ENCODE measurements at places on chromosomes 1 and 21.

GRCh38 chr1:27010226-27010994, 2.2 kb downstream of the TENT5B start:
- no peak for DNase-seq

- DNase-seq, result no peak
Measured at GRCh38 chr1:167689567-167689920, 32.2 kb upstream of the MPZL1 start.

DNA sequence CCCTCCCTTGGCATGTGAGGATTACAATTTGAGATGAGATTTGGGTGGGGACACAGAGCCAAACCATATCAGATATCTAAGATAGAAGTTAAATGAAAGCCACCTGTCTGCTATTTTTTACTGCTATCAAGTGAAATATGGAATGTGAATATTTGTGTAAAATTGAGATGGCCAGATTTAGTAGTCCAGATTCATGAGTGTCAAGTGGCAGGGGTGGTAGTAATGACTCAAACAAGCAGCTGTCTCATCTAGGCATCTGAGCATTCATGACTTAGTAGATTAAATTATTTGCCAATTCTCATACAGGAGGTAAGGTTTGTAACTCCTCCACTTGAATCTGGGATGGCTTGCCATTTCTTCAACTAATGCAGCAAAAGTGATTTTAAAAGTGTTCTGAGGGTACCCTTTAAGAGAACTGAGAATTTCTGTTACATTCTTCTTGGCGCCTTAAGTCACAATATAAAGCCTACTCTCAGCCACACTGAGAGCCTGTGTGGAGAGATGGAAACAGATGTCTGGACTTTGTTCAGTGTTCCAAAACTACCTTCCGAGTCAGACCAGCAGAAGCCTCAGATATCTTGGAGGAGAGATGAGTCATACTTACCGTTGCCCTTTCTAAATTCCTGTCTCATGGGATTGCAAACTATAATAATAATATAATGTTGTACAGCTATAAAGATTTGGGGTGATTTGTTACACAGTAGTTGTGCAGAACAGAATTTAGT, 1065.6 kb upstream of the TMPRSS15 start:
- DNase-seq, result no peak

DNA sequence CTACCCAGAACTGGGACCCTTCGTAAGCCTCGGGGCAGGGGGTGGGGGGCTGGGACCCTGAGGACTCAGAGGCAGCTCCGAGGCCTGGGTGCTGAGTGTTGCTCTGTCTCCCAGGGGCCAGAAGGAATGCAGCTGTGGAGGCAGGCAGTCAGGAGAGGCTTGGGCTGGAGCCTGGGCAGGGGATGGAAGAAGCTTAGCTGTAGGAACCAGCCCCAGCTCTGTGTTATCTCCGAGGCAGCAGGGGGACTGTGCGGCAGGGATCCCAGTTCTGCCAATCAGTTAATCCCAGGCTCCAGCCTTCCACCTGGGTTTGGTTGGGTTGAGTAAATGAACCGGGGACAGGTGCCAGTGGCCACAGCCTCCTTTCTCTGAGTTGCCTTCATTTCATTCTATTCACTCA, 8.2 kb upstream of the GRIK3 start:
- DNase-seq, result no peak

- peak; percentile 43 for DNase-seq
Measured at GRCh38 chr1:81682490-81682889, 118.2 kb upstream of the ADGRL2 start.

DNA sequence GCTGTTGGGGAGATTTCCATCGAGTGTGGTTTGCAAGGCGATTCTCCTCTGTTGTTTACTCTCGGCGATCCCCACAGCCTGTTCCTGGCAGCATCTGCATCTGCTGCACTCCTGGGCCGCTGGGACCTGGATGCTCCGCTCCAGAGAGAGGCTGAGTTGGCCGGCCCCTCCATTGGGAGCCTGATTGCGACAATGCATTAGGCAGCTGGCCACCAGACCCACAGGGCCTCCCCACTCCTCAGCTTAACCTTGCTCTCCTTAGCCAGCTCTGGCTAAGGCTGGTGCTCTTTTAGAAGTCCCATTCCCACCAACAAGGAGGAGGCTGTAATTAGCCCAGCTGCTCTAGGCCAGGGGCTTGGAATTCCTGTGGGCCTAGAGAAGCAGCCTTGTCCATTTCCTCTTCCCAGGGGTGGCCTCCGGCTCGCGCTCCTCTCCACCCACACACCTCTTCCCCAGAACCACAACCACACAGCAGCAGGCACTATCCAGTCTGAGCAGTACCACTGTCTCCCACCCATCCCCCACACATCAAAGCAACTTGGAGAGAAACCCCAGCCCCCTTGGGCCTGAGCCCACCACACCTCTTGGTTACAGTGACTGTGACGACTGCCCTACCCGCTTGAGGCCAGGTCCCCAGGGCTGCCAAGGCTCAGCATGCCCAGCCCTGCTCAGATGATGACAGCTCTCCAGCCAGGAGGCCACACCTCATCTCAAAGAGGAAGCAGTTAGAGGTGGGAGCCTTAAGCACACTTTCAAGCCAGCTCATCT, 193.8 kb upstream of the EDN2 start:
- DNase-seq, result peak; percentile 61

DNA sequence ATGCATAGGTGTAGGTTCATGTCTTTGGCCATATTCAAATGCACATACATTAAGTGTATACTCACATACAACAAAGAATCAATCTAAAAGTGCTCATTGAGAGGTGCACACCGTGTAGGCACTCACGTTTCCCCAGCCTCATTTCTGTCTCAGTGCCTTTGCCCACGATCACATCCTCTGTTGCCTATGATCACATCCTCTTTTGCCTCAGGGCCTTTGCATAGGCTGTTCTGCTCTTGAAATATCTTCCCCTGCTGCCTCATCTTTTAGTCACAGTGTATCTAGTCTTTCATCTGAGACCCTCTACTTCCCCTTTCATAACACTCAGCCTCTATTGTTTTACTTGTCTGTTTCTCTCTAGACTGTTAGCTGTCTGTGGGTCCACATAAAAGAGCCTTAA, 69.3 kb downstream of the FOXD2 start:
- no peak for DNase-seq

- DNase-seq, result peak; percentile 13
Measured at GRCh38 chr21:42962380-42963007, 11.9 kb upstream of the PKNOX1 start.

DNA sequence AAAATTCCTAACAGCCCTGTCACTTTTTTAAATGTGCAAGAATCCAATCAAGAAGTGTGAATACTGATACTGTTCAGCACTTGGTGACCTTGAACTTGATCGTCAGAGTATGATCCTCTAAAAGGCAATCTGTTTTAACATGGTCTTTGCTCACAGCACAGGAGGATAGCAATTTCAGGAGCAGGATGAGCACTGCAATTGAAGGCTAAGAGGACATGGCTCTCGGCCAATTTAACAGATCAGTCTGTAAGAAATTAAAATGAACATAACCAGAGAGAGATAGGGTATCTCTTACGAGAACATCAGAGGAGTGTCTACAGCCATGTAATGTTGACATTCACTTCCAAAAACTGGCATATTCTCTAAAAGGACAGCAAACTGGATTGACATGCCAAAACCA, 243.1 kb downstream of the LTN1 start:
- no peak for DNase-seq

DNA sequence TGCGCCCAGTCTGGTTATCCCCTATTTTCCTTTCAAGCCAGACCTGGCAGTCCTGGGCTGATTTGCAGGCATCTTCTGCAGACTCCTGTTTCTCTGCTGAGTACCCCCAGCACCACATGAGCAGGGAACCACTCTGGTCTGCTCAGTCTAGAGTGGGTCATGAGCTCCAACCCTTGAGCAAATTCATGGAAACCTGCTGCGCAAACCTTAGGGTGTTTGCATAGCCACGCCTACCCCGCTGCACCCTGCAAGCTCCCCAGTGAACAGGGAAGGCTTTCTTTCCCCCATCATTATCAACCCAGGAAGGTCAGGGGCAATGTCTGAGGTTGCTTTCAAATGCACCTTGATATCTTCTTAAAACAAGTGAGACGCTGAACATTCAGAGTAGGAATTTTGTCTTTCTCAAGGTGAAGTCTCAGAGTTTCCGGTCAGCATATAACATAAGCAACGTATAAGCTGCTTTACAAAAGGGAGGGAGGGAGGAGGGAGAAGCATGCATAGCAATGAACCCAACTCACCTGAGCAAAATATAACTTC, 11.1 kb upstream of the KCNE1 start:
- DNase-seq, result no peak

DNA sequence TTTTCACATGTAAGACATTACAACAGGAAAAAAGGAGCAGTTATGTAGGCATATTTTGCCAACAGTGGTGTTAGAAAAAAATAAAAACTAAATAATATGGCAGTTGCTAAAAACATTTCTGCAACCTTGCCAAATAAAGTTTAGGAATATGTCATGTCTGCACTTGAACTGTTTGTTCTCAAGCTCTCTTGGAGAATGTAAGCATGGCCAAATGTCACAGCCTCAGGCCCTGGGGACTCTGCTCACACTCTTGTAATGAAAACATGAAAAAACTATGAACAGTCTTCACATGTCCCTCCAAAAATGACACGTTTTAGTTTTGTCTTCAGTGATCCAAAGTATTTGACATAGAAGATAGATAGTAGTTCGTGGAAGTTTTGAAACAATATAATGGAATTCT, 753.3 kb downstream of the LTN1 start:
- DNase-seq, result no peak

GRCh38 chr1:158248118-158248517, 6.1 kb upstream of the CD1A start:
- no peak for DNase-seq

GRCh38 chr1:1881727-1882126, 9.2 kb downstream of the GNB1 start:
- DNase-seq, result no peak

- no peak for DNase-seq
Measured at GRCh38 chr1:26627954-26628353, 67.9 kb upstream of the ARID1A start.

DNA sequence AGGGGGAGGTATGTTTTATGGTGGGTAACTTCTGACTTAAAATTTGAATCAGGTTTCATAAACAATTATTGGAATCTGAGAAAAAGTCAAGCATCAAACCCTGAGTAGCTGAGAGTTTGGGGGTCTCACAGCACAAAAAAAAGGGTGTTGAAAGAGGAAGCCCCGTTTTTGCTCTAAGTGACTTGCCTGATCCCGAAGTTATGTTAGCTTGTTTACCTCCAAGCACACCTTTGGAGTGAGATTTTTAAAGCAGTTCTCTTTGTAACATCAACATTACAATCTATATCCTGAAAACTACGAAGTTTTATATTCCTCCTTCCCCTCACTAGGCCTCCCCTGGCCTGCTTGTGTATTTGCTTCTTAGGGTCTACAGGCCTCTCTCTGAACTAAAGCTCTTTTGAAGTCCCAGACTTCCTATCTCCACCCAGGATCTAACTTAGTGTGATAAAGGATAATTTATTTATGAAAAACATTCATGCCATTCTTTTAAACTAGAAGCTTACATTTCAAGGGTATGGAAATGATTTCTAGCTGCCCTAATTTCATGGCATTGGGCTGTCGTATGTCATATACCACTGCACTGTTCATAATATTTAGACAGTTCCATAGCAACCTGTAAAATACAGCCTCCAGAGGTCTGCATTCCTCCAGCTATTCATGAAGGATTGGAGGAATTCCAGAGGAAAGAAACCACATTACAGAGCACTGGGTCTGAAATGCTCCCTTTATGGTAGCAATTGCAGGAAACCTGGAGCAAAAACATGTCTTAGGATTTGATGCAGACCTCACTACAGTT, 36.1 kb upstream of the RGS1 start:
- peak; percentile 38 for DNase-seq

DNA sequence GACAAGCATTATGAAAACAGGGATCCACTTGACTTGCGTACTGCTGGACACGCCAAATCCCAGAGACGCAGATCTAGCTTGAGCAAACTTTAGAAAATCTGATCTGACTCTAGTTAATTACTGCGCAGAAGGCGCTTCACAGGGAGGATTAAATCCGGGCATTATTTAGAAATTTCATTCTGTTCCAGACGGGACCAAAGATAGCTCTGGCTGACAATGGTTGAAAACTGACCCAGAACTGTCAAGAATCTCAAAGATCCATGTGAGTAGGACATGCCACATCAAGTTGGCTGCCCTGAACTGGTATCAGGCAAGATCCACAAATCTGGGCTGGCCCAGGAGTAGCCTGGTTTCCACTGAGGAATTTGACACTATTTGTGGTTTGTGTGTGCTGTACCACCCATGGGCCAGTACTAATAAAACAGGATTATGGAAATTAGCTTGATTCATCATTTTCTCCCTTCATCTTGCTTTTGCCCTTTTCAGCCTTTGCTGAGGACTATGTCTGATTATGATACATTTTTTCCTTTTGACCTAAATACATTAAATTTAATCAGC, 171.0 kb downstream of the VAV3 start:
- no peak for DNase-seq

GRCh38 chr1:22613951-22614350, 22.5 kb upstream of the C1QA start:
- DNase-seq, result no peak

DNA sequence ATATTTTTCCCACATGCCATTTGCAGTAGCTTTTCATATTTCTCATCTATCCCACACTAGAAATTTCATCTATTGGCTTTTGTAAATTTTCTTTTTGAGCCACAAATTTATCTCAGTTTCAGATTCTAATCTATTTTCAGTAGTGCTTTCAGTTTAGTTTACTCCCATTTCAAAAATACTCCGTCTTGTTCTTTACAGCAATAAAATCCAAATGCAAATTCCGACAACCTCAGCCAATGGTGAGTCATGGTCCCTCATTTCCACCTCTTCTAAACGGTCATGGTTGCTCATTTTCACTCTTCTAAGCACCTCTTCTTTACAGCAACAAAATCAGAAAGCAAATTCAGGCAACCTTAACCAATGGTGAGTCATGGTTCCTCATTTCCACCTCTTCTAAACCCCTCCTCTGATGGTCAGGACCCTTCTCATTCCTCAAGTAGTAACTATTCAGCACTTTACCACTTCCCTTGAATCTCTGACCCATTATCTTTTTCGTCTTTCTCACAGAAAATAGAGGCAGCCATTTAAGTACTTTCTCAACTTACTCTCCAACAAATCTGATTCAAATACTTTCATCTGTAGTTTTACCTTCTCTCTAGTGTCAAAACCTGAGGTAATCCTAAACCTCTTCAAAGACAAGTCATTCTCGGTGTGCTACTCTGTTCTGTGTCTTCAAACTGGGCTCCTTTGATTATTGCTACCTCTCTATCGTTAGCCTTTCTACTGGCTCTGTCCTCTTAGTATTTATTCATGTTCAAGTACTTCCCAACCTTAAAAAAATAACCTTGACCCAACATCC, 34.4 kb downstream of the C21orf91 start:
- DNase-seq, result no peak

- DNase-seq, result no peak
Measured at GRCh38 chr1:36699113-36699911, 216.6 kb upstream of the CSF3R start.

GRCh38 chr1:247104965-247105364, 809 bp upstream of the ZNF669 start:
- DNase-seq, result no peak

DNA sequence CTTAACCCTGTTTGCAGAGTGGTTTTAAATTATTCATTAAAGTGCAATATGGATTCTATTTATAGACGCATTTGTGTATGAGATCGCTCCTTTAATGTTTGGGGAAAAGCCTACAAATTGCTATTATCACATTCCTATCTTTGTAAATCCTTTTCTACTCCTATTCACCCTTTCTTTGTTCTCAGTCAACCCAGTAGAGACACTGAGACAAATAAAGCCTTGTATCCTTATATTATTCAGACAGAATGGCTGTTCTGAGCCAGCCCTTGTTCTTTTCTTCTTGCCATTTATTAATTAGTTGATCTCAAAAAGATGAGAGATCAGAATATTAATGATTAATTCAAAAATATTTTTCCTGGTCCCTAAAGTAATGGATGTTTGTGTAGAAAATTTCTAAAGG, 8.4 kb downstream of the PCBP3 start:
- DNase-seq, result no peak
